ENCODE measurements at places on chromosomes 13 and 19. TPM values are rescaled to one million over a fixed set of nuclear protein-coding genes. Genes with fewer than 3 reads are reported as not detected.

MBD3L4 gene
- total RNA-seq, result not detected

C19orf38 gene
- total RNA-seq, result not detected

CYP2F1 gene
- total RNA-seq, result not detected

INSL3 gene
- not detected for total RNA-seq

MCEMP1 gene
- total RNA-seq, result not detected

DNA sequence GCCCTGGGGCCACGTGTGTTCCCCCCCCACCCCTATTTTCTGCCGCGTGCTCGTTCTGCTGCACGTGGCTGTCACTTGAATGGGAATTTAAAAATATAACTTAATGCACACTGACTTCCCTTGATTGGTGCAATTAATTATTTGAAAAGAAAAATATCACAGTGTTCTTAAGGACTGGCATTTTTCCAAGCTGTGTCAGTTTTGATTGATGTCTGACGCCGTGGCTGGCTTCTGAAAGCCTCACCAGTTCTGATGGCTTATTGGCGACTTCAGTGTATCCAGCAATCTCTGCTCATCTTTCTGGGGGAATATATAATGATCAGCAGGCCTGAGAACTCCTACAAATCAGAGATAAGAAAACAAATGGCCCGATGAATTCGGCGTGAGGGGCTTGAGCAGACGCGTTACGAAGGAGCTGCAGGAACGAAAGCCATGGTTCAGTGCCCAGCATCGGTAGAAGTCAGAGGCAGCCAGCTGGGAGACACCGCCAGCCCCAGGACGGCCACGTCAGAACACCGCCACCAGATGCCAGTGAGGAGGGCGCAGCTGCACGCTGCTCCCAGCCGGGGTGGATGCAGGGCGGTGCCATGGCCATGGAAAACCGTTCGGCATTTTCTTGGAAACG, 111.2 kb downstream of the KDM4B start:
- DNase-seq, result no peak

DNA sequence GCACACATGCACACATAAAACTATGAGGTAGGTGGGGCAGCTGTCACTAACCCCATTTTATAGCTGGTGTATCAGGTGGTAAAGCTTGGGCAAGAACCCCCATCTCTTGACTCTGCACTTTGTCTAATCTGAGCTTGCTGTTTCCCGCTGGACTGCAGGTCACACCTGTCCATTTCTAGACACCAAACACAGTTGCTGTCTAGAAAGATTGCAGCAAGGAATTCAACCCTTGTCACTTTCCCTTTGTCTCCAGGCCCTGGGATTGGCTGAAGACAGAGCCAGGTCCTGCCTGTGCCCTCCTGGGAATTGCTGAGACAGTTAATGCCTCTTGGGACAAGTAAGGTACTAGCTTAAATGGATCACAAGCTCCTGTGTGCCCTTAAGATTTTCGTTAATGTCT, 83.8 kb downstream of the RNASEH2B start:
- DNase-seq, result no peak

- no peak for DNase-seq
These were observed 63.9 kb downstream of the GPC6 start for GRCh38 chr13:93290503-93290902.

GRCh38 chr19:8262431-8262830, 45.7 kb downstream of the CD320 start:
- no peak for DNase-seq

- no peak for DNase-seq
These were observed 1.0 kb upstream of the SLC17A7 start for GRCh38 chr19:49442354-49442753.

- DNase-seq, result no peak
These were observed 231.6 kb upstream of the IRS2 start for GRCh38 chr13:110018009-110018408.

DNA sequence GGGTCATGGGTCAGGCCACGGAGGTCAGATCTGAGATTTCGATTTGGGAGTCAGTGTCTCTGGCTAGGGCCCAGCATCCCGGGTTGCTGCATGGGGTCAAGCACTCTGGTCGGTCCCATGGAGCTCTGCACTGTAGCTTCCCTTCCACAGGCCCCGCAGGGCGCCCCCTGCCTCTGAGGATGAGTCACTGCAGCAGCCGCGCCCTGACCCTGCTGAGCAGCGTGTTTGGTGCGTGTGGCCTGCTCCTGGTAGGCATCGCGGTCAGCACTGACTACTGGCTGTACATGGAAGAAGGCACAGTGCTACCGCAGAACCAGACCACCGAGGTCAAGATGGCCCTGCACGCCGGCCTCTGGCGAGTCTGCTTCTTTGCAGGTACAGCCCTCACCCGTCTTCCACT, 3.6 kb downstream of the CACNG7 start:
- no peak for DNase-seq

DNA sequence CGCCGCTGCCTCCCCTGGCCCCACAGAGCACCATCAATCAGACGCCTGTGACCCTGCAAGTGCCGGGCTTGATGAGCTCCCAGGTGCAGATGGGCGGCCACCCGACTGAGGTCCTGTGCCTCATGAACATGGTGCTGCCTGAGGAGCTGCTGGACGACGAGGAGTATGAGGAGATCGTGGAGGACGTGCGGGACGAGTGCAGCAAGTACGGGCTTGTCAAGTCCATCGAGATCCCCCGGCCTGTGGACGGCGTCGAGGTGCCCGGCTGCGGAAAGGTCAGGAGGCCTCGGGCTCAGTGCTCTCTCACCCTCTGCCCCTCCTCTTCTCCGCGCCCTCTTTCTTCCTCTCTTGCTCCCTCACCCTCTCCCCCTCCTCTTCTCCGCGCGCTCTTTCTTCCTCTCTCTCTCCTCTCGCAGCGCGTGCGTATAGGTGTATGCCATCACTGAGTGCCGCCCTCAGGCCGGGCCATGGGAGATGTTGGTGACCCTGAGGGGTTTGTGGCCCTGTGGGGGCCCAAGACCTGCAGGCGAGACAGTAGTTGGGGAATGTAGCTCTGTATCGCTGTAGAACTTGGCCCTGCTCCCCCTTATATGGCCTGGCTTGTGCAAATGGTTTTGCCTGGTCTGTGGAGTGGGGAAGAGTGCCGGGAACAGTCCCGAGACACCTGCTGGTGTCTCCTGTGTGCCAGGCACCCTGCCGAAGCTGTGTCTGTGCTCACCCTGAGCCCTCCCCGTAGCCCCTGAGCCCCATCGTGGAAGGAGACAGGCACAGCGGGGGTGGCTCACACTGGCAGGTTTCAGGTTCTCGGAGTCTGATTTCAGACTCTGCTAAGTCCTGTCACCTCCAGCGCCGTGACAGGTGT, 5.4 kb upstream of the EPN1 start:
- DNase-seq, result no peak

- no peak for DNase-seq
These were observed 7.4 kb upstream of the TEX29 start for GRCh38 chr13:111312944-111313590.

DNA sequence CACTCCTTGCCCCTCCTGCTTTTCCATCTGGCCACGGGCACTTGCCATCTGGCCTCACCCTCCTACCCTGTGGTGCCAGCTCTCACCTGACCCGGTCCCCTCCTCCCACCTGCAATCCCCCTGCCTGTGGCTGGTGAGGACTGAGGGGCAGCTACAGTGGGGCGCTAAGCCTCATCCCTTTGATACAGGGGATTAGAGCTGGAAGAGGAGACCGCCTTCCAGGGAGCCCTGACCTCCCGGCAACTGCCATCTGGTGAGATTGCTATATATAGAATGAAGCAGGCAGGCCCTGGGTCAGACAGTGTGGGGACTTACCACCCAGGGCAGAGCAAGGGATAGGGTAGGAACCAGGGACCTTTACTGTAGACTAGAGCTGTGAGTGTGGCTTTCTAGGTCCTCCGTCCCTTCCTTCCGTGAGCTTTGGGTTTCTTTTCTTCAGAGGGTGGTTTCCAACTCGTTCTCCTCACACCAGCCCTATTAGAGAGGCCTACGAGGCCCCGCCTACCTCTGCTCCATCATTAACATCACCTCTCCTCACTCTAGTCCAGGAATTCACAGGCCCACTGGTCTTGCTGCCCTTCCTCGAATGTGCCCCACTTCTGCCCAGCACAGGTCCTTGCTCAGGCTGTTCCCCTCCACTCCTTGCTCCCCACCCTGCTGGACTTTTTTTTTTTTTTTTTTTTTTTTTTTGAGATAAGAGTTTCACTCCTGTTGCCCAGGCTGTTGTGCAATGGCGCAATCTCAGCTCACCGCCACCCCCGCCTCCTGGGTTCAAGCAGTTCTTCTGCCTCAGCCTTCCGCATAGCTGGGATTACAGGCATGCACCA, 7.7 kb downstream of the KASH5 start:
- no peak for DNase-seq

DNA sequence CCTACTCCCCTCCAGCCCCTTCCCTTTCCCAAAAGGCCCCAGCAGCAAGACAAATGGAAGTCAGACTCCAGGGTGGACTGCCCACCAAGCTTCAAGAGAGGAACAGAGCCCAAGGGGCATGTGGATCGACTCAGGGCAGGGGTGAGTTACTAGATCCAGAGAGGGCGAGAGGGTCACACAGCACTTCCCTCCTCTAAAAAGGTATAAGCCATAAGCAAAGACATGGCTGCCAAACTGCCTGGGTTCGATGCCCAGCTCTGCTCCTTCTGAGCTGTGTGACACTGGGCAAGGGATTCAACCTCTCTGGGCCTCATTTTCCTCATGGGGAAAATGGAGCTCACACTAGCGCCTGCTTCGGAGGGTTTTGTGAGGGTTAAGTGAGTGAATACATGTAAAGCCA, 3.8 kb downstream of the PPP1R14A start:
- no peak for DNase-seq

Measured in neural crest cell (in vitro differentiated cells).